ENCODE measurements at places on chromosomes 6 and 20.
A peak's percentile ranks its signal among the peaks of the same experiment; 100 is the strongest.

GRCh38 chr6:65771946-65772345, 64.9 kb upstream of the EYS start:
- DNase-seq, result no peak

- no peak for DNase-seq
Observed at GRCh38 chr6:6656287-6656686, 67.8 kb downstream of the LY86 start.

GRCh38 chr6:118580585-118581419, 32.7 kb downstream of the PLN start:
- peak; percentile 29 for DNase-seq

GRCh38 chr6:14831937-14832336, 413.9 kb upstream of the JARID2 start:
- DNase-seq, result no peak

GRCh38 chr20:47586649-47587294, 85.1 kb downstream of the NCOA3 start:
- DNase-seq, result no peak

DNA sequence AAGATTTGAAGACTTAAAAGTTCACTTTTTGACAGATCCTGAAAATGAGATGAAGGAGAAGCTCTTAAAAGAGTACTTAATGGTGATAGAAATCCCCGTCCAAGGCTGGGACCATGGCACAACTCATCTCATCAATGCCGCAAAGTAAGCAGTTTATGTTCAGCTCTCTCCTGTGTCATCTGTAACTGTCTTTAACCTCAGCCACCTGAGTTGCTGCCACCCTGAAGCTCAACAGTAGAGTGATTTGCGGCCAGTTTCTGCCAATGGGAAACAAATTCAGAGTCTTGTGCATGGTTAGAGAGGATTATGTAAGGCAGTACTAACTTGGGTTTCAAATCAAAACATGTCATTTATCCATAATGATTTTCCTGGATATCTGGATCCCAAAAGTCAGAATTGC, 10.1 kb downstream of the TNFAIP3 start:
- no peak for DNase-seq

- no peak for DNase-seq
Observed at GRCh38 chr6:168152306-168152963, 73.4 kb upstream of the FRMD1 start.

DNA sequence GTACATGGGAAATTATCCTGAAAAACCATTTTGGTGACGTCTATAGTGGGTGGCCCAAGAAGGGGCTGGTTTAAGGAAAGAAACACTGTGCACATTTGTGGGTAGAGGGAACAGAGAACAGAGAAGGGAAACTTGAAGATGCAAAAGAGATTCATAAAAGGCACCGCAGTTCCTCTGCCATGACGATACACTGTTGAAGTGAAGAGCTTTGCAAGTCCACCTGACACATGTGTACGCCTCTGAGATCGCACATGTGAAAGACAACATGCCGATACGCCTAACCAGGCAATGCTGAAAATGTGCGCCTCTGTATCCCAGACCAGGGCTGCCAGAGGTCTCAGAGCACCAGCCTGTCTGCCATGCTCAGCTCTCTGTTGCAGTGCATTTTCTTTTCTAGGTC, 180.9 kb downstream of the KIF16B start:
- no peak for DNase-seq

DNA sequence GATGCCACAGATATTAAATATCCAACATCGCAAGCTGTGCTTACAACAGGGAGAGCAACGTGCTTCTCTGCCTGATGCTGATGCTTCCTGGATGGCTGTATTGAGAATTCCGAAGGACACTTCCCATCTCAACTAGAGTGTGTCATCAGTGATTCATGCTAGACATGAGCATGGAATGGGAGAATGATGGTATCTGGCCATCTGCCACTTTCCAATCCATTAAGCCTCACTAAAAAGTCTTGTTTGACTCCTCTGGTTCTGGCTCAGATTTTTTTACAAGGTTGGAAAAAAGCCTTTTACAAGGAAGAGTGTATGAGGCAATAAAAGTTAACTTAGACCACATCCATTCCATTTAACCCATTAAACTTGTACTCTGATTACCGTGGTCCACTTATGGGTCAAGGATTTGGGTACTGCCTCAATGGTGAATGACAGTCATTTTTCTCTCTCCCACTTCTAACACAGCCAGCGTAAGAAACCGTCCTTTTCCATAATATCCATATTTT, 265.3 kb downstream of the UST start:
- DNase-seq, result no peak

GRCh38 chr6:53349209-53349693, 501 bp upstream of the ELOVL5 start:
- no peak for DNase-seq

GRCh38 chr6:106273087-106273486, 52.5 kb downstream of the ATG5 start:
- no peak for DNase-seq

GRCh38 chr20:15900443-15900842, 672.8 kb downstream of the KIF16B start:
- DNase-seq, result no peak

DNA sequence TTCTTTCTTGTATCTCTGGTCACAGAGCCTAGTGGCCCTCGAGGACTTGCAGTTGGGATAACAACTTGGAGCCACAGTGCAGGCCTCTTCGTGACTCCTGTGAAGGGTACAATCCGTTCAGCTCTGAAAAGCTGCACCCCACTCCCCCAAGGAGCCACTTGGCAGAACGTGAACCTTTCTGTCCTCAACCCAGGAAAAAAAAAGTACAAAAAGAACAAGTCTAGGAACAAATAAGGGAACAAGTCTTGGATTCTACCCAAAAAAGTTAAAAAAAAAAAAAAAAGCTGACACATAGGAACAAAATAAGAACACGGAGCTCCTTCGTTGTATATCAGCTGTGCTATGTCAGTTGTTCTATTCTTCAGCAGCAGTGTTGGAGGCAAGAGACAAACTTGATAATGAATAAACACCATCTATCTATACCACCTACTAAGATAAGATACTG, 77.9 kb upstream of the TULP1 start:
- no peak for DNase-seq

- DNase-seq, result no peak
Observed at GRCh38 chr6:168158980-168159349, 80.0 kb upstream of the FRMD1 start.

DNA sequence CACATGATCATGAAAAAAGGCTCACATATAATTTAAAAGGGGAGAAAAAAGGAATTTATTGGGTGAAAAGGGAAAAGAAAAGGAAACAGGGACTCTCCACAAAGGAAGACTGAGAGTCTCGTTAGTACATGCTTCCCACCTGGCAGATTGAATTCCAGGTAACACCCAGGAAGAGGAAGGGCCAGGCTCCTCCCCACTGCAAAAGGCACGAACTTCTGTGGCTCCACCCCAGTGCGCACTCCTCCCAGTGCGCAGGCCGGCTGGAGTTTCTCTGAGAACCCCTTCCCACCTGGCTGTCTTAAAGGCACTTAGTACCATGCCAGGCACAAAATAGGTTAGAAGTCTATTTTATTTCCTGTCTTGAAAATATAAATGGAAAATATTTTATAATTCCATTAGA, 129.8 kb downstream of the COL12A1 start:
- DNase-seq, result no peak

DNA sequence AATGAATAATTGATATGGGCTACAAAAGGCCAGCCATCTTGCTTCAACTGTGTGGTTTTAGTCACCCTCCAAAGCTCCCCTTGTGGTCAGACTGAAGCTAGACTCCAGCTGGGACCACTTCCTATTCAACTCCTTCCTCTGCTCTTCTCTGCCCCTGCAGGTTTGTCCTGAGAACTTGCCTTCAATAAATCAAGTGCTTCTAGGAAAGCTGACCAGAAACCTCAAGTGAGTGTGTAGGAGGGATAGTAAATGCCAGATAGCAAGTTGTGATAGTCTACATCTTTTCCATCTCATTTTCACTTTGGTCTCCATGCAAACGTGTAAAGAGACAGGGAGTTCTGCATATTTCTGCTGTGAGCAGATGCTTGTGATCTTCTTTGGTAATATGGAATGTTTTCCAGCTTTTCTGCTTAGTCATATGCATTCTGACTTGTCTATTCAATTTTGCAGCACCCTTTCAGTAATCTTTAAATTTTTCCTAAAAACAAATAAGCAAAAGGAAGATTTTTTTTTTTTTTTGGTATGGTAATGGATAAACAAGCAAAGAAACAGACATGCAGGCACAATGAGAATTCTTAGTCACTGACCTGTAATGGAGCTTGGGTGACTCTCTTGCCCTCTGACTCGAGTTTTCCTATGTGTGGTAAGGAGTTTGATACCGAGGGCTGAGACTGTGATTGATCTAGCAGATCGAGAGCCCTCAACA, 201.3 kb upstream of the BTBD3 start:
- no peak for DNase-seq

DNA sequence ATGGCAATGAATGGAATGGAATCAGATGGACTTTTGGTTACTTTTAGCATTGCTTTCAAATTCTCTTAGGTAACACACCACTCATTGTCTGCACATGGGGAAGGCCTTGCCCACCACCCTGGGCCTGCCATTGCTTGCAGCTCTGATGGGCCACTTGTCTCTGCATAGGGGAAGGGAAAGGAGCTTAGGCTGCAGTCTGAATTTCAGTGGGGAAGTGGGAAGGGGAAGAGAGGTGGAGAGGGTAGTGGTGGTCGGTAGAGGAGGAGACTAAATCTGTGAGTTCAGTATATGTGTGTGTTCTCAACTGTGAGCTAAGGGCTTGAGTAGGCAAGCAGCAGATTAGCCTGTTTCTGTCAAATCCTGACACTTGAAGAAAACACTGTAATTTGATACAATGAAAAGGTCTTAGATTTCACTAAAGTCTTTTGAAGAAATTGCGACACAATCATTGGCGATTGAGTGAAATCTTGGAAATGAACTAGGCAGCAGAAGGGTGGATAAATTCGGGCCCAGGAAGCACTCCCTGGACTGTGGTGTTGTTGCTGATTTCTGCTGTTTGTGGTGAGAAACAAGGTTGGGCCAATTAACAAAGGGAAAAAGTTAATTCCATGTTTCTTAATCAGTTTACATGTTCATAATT, 80.6 kb downstream of the OTOR start:
- no peak for DNase-seq

GRCh38 chr20:22429175-22430153, 154.9 kb downstream of the FOXA2 start:
- DNase-seq, result no peak

DNA sequence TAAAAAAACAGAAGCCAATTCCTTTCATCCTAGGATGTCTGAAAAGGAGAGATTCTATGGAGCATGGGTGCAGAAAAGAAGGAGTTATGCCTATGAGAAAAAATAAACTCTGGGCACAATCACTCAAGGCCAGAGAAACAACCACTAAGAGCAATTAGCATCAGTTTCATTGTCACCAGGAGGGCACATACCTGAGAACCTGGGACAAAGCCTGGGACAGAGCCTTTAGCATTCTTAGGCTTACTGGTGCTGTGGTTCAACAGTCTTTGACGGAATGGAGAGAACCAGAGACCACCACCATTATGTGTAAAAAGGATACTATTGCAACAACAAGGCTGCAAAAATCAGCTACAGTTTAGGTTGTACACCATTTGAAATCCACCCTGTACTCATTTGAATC, 29.4 kb upstream of the BCKDHB start:
- no peak for DNase-seq

DNA sequence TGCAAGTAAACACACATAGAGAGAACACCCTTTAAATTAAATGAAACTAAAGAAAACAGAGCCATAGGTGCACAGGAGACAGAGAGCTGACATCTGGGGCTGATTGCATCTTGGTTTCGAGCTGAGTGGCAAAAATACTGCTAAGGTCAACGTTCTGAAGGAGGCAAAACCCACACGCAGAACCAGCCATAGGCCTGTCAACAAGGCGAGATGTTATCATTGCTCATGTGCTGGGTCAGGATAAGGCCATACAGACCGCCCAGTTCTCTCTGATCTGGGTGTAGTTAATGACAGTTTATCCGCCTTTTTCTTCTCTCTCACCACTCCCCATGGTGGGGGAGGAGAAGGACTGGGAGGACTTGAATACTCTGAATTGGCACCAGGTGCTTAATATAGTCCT, 4.5 kb upstream of the FAM110A start:
- no peak for DNase-seq

GRCh38 chr6:130143709-130144108, 79.0 kb downstream of the SAMD3 start:
- DNase-seq, result no peak

GRCh38 chr20:25858495-25859425, 162.1 kb upstream of the ZNF337 start:
- no peak for DNase-seq

- no peak for DNase-seq
Observed at GRCh38 chr6:39003072-39003471, 45.5 kb upstream of the GLP1R start.

DNA sequence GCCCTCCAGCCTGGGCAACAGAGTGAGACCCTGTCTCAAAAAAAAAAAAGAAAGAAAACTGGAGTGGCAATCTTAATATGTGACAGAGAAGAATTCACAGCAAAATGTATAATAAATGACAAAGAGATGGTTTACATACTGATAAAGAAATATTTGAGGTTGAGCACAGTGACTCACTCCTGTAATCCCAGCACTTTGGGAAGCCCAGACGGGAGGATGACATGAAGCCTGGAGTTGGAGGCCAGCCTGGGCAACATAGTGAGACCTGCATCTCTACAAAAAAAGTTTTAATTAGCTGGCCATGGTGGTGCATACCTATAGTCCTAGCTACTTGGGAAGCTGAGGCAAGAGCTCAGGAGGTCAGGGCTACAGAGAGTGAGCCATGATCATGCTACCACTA, 12.4 kb upstream of the DEFB118 start:
- no peak for DNase-seq

DNA sequence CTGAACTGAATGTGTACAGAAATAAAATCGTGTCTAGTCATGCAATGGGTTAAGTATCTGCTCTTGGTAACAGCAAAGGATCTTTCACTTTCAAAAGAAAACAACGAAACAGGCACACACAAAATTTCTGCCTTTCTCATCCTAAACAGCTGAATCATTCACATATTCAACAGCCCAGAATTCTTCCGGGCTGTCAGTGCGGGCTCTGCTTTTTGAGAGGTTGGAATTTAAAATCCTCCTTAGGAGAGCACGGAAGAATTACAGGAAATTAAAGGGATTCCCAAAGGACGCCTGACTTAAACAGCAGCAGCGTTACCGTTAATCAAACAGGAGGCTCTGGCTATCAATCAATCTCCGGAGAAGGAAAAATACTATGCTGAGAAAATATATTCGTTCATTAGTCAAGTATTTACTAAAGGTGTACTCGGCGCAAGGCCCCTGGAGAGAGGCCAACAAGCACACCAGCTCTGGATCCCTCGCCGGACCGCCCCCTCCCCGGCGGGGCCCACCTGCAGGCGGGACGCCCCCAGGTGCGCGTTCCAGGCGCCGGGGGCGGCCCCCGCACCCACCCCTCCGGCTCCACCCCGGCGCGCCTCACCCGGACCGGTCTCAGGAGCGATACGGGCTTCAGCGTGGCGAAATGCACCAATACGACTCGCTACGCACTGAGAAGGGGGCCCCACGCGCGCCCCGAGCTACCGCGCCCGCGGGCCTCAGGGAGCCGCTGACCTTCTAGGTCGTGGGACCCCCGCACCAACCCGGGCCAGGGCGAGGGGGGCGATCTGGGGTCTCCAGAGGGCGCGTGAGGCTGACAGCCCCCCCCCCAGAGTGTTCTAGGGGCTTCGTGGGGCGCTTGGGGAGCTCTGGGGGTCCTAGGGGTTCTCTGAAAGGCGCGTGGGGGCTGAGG, 1.0 kb downstream of the NAPB start:
- no peak for DNase-seq

Data from pulmonary artery endothelial cell (primary cell).